ENCODE measurements at places on chromosomes 1 and 21. TPM values are rescaled to one million over a fixed set of nuclear protein-coding genes. Genes with fewer than 3 reads are reported as not detected.

DNA sequence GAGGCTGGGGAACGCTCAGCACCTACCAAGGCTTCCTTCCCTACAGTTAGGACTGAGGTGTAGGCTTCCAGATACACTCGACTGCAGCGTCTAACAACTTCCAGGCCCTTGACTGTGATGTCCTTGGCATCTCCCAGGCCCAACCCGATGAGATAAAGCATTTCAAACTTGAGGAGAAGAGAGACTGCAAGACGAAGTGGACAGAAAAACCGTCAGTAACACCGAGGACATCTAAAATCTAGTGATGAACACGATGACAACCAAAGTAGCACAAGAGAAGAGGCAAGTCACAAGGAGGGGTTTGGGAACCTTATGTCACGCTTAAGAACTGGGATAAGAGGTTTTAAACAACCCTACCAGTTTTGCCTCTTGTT is 314 bp downstream of the DPH5 start:
- ATAC-seq = peak; percentile 49

DNA sequence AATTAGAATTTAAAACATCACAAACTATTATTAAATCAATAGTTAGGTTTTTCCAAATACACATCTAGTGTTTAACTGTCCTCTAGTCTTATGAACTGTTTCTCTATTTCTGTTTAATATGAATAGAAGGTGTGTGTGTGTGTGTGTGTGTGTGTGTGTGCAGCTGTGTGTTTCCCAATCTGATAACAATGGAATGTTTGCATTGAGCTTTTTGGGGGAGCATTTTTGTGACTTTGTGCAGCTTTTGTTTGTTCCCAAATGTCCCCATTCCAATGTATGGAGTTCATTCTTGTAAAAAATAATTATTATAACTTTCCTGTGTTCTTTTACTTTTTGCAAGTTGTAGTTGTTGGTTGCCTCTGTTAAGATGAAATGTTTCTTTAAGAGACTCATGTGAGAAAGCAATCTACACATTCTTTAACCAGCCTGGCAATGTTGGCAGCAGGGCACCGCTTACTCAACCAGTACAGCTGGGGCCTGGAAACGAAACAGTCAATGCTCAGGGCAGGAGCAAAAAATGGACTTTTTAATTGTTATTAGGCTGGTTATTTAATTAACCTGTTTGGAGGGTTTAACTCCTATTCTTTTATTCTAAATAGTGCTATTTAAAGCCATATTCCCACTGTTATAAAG is 354.3 kb downstream of the SRGAP2C start:
- ATAC-seq = no peak

GRCh38 chr21:34593954-34594531 is 20.9 kb downstream of the RCAN1 start:
- ATAC-seq = no peak

DNA sequence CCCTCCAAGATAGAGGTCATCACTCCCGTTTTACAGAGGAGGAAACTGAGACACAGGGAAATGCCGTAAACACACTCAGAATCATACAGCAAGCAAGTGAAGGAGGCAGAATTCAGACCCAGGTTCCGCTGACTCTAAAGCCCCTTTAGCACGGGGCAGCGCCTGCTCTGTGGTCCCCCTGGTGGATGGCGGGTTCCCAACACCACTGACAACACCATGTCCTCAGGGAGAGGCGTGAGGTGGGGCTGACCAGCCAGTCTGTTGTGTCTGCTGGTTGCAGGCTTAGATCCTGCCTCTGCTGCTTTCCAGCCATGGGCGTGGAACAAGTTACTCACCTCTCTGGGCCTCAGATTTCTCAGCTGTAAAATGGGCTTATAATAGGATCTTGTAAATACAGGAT is 617.3 kb downstream of the MATN1 start:
- no peak for ATAC-seq

- peak; percentile 31 for ATAC-seq
Measured at GRCh38 chr1:89754518-89754917, 66.3 kb upstream of the LRRC8D start.

- no peak for ATAC-seq
Measured at GRCh38 chr1:32005522-32005921, 8.1 kb upstream of the KHDRBS1 start.

- peak; percentile 54 for ATAC-seq
Measured at GRCh38 chr1:150268340-150268704, 494 bp downstream of the APH1A start.

DNA sequence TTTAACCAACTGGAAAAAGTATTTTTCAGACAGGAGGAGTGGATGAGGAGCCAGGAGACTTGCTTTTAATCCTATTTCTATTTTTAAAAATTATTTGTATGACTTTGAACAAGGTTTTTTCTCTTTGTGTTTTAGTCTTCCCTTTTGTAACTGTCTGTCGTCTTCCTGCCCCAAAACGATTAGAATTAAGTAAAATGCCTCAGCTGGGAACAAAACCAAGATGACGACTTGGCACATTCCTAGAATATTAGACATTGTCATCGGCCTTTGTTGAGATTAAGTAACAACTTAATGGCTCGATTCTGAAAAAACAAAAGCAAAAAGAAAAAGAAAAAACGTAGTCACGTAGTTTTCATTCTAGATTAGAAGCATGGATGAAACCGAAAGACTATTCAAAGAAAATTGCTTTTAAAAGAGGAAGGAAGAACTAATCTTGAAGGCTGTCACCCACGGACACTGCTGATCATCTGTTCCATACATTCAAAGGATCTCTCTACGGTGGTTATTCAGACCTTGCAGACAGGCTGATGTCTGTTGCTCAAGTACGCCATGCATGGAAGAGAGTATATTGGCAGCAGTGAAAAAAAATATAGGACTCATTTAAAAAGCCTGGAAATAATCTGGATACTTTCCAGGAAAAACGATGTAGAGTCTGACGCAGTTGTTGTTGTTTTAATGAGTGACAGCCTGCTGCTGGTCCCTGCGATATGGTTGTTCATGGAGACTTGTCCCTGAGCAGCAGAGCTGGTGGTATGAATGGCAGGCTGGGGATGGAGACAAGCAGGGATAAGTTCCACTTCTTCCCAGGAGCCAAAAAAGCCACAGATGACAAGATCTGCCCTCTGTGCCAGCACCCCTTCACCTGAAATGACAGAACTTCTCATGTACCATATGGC is 16.8 kb downstream of the GNG4 start:
- peak; percentile 83 for ATAC-seq

DNA sequence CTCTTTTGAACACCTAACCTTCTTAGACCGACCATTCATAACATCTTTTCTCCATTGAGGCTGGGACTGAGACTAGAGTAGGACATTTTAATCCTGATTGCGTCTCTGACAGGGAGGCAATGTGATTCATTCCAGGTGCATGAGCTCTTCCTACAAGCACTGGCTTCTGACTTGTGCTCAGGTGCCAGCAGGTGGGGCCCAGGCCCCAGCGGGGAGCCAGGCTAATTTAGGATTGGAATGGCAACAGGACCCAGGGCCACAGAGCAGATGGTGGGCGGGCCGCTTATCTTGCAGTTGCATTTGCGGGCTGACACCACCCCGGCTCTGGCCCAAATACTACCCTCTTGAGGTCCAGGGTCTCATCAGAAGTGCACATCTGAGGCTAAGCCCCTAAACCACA is 4.1 kb downstream of the GPA33 start:
- no peak for ATAC-seq

GRCh38 chr1:147223740-147224615 is 1.2 kb downstream of the FMO5 start:
- no peak for ATAC-seq

- no peak for ATAC-seq
Measured at GRCh38 chr1:219575563-219575962, 37.3 kb downstream of the ZC3H11B start.

Gene MRPL24
- 67.0 TPM for total RNA-seq

Gene NTMT2
- total RNA-seq = not detected

Gene GJA4
- not detected for total RNA-seq

Gene DAB1
- total RNA-seq = 2.7 TPM

Gene NFASC
- 0.65 TPM for total RNA-seq

Gene FOXD2
- total RNA-seq = 0.19 TPM

Gene SELE
- total RNA-seq = not detected

Measured in activated T-helper 17 cell treated with anti-CD3 and anti-CD28 coated beads, Interleukin-2, amount 50 U/mL, for 72 hours (primary cell).